ENCODE measurements at places on chromosomes 4 and X.

GRCh38 chr4:11424000-11424399 lies 4.7 kb downstream of the HS3ST1 start:
- DNase-seq: peak; percentile 18

GRCh38 chr4:144591401-144591800 lies 54.6 kb upstream of the HHIP start:
- no peak for DNase-seq

- no peak for DNase-seq
Observed at GRCh38 chr4:53183754-53184153, 182.1 kb downstream of the SCFD2 start.

- peak; percentile 27 for DNase-seq
Observed at GRCh38 chr4:184849185-184849584, 23.4 kb upstream of the ACSL1 start.

DNA sequence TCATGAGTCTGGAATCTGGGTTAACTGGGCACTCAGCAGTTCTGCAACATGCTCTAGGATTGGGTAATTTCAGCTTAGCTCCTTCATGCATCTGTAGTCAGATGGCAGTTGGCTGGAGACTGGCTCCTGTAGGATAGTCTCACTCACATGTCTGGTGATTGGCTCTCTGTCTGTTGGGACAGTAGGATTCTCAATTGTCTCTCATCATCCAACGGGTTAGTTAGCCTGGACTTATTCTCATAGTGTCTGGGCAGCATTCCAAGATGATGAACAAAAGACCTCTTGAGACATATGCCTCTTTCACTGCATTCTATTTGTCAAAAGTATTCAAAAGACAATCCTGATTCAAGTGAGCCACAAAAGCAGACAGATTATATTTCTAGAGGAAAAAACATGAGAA lies 795.6 kb upstream of the GALNTL6 start:
- DNase-seq: no peak

- no peak for DNase-seq
Observed at GRCh38 chrX:134541906-134542305, 81.9 kb downstream of the HPRT1 start.

DNA sequence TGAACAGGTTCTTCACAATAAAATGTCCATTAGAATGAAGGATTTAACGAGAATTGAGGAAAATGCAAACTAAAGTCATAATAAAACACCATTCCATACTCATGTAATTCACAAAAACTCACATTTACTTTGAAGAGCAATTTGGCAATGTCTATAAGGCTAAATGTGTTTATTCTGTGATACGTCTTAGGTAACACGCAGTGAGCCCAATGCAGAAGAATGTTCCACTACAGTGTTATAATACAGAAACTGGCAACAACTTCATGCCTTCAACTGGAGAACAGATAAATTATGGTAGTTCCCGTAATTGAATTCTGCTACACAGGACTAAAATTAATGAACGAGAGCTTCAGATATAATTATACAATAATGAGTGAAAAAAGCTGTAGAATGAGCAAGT lies 17.4 kb downstream of the ADH5 start:
- DNase-seq: no peak

DNA sequence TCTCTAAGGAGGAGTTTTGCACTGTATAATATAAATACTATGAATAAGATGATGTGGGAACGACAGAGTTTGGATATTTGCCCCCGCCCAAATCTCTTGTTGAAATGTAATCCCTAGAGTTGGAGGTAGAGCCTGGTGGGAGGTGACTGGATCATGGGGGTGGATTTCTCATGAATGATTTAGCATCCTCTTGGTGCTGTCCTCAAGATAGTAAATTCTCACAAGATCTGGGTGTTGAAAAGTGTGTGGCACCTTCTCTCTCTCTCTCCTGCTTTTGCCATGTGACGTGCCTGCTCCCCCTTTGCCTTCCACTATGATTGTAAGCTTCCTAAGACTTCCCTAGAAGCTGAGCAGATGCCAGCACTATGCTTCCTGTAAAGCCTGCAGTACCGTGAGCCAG lies 241.6 kb upstream of the ETNPPL start:
- DNase-seq: no peak

- DNase-seq: no peak
Observed at GRCh38 chr4:3851881-3852280, 85.7 kb downstream of the ADRA2C start.

DNA sequence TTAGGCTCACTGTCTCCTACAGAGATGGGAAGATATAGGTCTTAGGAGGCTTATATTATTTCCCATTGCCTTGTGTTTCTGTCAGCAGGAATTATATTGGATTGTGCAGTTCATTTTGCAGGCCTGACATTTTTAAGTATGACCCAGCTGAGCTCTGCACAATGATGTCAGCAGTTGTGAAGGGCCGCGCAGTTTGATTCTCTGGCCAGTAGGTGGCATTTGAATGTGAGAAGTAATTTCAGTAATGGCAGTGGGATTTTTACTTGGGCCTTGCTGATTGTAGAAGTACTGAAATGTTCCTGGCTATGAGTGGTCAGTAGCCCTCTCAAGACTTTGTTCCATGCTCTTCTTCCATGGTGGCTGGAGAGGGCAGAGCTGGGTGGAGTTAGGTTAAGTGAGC lies 247.2 kb upstream of the MTMR8 start:
- peak; percentile 0 for DNase-seq

GRCh38 chr4:122243785-122244184 lies 91.7 kb downstream of the BLTP1 start:
- DNase-seq: no peak

DNA sequence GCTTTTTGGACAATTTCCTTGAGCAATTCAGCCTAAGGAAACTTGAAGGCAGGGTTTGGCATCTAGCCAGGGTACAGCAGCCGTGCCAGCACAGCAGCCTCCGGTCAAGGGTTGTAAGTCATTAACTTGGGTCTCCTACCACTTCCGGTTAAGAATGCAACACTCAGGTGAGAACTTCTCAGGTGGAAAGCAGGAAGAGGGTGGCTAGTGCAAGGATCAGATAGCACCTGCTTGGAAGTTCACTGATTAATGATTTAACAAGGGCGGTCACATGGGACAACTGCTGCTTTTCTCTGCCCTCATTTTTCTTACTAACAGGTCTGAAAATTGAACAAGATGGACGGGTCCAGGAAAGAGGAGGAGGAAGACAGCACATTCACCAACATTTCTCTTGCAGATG lies 30.1 kb upstream of the SCOC start:
- DNase-seq: no peak
